ENCODE measurements at places on chromosomes 11 and 22.

DNA sequence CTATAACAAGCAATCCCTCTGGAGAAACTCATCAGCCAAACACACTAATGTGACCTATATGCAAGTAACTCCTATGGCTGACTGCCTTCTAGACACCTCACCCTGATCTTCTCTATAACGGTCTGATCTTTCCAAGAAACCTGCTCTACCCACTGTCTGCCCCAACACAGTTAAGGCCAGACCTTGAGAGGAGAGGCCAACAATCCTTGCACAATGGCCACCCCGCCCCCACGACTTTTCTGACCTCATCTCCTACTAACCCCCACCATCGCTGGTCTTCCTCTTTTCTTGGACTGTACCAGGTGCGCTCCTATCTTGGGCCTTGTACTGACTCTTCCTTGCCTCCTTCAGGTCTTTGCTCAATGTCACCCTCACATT lies 12.5 kb downstream of the HIRA start:
- DNase-seq, result no peak

DNA sequence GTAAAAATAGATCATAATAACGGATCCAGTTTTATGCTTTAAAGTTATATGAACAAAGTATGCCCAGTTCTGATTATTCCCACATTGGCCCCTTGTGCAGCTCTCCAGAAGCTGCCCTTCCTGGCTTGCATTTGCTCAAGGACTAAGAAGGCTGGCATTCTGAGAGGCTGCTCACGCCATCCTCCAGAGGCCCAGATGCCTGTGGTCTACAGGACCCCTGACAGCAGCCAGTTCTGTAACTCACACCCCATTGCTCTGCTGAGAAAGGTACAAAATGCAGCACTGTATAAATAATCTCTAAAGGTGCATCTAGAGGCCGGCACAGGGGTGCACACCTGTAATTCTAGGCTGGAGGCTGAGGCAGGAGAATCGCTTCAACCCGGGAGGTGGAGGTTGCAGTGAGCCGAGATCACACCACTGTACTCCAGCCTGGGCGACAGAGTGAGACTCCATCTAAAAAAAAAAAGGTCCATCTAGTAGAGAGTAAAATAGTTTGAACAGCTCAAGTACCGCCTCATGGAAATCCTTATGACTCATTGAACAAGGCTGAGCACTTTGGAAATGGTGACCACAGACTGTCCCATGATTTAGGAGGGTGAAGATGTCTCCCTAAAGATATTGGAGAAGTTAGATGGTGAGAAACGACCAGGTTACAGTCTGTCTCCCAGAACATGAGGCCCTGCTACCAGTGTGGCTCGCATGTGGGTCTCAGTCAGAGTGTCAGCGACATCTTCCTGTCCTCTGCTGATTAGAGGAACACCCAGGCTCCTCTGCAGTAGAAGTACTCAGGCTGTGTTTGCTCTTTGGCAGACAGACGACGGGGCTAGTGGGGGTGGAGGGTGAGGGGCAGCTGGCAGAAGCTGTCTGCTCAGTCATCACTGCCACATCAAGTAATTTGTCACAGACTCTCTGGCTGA lies 56.3 kb downstream of the KREMEN1 start:
- no peak for DNase-seq

DNA sequence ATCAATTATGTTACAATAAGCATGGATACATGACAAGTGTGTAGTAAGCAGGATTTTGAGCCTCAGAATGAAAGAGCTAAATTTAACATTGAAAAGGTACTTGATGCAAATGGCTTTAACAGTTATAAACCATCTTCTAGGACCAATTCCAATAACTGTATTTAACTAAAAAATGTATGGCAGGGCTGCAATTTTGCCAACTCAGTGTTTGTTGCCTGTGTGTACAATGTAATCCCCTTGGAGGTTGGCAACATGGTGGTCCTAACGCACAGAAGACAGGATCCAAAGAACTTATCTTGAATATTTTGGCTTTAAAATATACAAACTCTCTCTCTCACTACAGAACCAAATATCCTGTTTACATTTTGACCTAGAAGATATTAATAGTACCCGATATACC lies 2314.1 kb downstream of the LRRC4C start:
- no peak for DNase-seq

DNA sequence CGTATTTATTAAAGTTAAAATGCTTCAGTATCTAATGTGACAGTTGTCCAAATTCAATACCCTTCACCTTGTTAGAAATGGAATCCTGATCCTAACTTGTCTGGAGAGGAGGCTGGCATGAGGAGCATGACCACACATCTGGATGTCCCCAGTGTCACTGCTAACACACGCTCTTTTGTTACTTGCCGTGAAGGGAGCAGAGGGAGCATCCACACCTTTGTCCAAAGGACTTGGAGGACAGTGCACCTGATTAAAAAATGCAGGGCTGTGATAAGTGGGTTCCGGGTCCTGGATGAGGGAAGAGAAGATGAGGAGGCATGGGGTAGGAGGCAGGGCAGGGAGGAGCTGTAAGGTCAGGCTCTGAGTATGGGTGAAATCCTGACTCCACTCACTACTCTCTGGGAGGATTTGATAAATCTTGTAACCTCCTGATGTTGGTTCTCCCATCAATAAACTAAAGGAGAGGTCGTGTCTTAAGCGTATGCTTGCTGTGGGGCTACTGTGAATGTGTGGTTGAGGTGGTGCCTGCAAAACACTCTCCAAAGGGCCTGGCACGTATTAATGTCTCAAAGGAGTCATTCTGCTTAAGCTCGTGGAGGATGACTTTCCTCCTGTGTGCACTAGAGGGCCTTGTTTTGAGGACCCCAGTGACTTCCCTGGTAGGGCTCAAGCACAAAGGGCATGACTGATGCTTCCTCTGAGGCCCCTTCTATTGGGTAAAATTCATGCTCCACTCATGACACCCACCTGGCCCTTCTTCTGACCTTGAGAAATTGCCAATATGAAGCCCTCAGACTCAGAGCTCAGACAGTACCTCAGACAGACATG lies 16.8 kb upstream of the IGLL5 start:
- DNase-seq, result no peak

GRCh38 chr22:49956914-49957825 lies 3.4 kb upstream of the PIM3 start:
- no peak for DNase-seq

- DNase-seq, result no peak
Observed at GRCh38 chr11:134334796-134335571, 3.2 kb downstream of the GLB1L2 start.

DNA sequence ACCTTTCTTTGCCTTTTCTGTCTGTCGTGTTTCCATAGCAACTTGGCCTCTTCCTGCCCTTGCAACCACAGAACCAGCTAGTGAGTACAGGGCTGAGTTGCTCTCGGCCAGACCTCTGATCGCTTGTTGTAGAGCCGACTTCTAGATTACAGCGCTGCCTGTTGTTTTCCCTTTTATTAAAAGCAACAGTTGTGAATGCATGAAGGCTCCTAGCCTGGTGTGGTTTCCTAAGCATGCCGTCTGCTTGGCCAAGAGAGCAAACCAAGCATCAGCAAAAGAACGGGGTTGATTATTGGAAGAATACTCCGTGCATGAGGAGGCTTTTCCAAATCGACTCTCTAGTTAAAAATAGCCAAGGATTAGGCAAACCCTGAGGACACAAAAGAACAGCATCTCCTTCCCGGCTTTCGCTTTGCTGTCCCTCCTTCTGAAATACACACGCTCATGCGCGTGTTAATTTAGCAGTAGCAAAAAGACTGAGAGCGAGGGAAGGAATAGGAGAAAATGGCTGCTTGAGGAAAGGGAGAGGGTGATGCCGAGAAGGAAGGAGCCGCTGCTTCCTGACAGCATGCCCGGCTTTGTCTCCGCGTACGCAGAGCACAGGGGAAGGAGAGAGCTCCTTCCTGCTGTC lies 71.5 kb upstream of the TTC12 start:
- DNase-seq, result peak; percentile 23

DNA sequence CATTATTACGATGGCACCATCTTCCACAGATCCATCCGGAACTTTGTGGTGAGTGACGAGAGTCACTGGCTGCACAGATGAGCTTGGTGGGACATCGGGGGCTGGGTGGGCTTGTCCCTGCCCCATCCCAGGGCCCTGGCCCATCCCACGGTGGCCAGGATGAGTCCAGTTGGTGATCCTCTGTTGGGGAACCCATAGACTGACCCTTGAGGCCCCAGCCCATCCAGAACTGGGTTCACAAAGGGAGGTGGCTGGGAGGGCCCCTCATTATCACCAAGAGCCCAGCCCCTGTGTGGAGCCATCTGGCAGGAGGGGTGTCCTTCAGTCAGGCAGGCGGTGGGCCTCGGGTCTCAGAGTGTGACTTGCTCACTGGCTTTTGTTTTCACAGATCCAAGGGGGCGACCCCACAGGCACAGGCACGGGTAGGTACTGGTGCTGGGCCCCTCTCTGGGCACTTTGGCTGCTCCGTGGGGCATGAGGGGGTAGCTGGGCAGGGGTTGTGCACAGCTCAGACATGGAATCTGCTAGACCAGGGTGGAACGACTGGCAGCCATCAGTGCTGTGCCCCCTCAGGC lies 22.0 kb downstream of the PPIL2 start:
- DNase-seq, result no peak

DNA sequence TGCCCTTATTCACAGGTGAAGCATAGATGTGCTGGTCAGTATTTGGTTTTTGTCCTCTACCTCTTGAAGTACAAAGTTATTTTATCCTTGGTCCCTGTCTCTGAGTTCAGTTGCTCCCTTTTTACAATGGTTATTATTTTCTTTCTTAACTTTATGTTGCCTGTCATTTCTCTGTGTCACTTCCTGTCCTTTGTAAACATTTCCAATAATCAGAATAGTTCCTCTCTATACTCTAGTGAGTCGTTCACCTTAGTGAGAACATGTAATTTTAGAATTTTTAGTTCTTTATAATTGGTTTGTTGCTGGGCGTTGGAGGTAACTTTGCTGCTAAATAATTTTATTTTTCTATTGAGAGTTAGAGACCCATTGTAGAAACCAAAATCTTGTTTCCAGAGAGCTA lies 16.0 kb downstream of the CSTPP1 start:
- no peak for DNase-seq

GRCh38 chr11:122246874-122247273 lies 130.9 kb upstream of the BLID start:
- no peak for DNase-seq

DNA sequence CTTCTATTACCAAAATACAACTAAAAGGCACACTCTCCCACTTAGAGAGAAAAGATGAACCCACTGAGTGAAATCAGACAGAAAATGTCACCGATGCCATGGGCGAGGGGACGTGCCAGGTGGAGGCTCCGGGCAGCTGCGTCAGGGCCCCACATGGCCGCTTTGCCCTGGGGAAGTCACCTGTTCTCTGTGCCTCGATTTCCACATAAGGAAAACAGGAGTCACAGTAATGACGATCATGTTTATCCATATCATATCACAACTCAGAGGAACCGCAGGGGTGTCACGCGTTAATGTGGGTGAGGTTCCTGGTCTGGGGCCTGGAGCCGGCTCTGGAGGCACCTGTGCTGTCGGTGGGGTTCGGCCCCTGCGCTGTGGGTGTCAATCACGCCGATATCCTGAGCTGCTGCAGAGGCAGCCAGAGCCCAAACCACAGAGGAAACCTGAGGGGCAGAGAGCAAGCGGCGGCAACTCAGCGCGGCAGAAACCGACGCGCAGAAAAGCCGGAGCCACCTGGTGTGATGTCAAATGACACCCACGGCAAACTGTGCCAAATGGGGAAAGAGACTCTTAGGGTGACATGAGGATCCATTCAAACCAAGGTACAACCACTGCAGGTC lies 243.7 kb downstream of the BRD1 start:
- DNase-seq, result no peak

DNA sequence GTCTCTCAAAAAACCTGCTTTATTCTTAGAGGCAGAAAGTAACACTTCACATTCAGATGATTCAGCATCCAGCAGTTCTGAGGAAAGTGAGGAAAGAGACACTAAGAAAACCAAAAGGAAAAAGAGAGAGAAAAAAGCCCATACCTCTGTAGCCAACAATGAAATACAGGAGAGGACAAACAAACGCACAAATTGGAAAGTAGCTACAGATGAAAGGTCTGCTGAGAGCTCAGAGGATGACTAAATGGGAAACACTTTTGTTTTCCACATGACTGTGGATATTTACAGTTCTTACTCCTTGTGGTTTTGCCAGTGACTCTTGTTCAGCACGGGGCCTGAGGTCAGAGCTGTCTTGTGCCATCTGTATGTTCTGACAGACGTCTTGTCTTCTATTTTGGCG lies 3.8 kb downstream of the TIMM8B start:
- DNase-seq, result peak; percentile 26

DNA sequence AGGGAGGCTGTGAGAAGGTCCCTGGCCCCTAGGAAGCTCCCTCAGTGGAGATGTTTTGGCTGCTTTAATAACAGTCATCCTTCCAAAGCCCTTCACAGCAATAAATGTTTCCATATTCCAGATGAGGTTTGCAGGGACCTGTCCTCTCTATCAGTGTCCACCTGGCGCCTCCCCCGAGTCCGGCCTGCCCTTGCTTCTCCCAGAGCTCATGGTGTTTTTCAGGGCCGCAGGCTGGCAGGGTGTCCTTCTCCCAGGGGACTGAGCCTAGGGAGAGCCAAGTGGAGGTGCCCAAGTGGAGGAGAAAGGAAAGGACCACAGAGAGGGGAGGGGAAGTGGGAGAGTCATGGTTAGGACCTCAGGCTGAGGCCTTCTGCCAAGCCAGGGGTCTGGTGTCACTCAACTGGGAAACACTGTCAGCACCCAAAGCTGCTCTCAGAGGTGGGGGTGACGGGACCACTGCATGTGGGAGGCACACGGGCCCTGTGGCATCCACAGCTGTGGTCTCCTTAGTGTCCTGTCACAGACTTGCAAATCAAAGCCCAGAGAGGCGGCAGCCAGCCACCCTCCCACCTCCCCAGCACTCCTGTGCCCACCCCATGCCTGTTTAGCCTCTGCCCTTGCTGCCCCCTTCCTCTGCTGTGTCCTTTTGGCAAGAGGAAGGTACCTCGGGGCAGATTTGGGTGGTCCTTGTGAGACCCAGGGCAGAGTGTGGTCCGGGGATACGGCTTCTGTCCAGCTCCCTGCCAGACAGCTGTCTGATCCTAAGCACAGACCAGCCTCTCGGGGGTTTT lies 6.4 kb downstream of the DERL3 start:
- no peak for DNase-seq

- DNase-seq, result no peak
Observed at GRCh38 chr11:114447444-114447843, 8.2 kb downstream of the REXO2 start.

- no peak for DNase-seq
Observed at GRCh38 chr22:17910561-17911311, 113.6 kb downstream of the MICAL3 start.

DNA sequence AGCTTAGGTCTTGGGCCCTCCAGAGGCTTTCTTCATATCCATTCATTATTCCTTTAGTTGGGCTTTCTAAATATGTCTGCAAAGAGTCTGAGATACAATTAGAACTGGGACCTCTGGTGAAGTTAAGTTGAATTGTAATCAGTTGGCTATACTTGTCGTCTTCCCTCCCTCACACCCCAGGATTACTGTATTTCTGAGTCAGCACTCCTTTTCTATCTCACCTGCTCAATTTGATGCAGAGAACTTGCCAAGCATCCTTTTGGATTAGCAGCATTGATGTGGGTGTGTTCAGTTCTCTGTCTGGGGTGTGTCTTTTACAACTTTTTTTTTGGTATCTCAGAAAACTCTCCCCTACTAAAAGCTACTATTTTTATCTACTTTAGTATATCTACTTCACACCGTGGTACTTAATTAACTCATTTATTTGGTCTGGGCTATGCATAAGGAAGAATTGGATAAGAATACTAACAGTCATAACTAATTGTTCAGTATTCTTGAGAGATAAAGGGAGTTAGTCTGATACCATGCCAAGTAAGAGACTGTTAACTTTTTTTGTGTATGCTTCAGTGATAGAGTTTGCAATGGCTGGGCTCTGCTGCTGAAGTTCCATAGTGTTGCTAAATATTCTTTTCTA lies 15.1 kb downstream of the CTNND1 start:
- DNase-seq, result no peak

- DNase-seq, result no peak
Observed at GRCh38 chr22:47168441-47168840, 406.0 kb downstream of the TBC1D22A start.

Measured in stimulated activated CD4-positive, alpha-beta T cell treated with anti-CD3 and anti-CD28 coated beads, Interleukin-2, amount 100 ng/mL, for 24 hours (primary cell).